Activated naive CD8-positive, alpha-beta T cell treated with anti-CD3 and anti-CD28 coated beads for 36 hours (primary cell): ENCODE measurements at places on chromosomes 11 and 22. TPM values are rescaled to one million over a fixed set of nuclear protein-coding genes. Genes with fewer than 3 reads are reported as not detected.

Gene PGA5
- not detected for total RNA-seq

Gene SLC22A9
- not detected for total RNA-seq

Gene PATE2
- not detected for total RNA-seq

Gene CASTOR1
- 2.8 TPM for total RNA-seq

Gene OR52I2
- not detected for total RNA-seq

Gene NELL1
- not detected for total RNA-seq

Gene CALCB
- 5.0 TPM for total RNA-seq

Gene DUSP8
- total RNA-seq: 2.1 TPM

Gene CARNS1
- total RNA-seq: 3.7 TPM

Gene OLFML1
- total RNA-seq: not detected

Gene SLC5A12
- not detected for total RNA-seq

Gene OR5M11
- total RNA-seq: not detected

Gene OR2AG1
- not detected for total RNA-seq

Gene MS4A8
- not detected for total RNA-seq

Gene FAM181B
- total RNA-seq: not detected

Gene FREY1
- total RNA-seq: 0.60 TPM
